ENCODE measurements at places on chromosomes 11 and 22.

GRCh38 chr22:50563413-50564160 lies 868 bp upstream of the SYCE3 start:
- DNase-seq = no peak

DNA sequence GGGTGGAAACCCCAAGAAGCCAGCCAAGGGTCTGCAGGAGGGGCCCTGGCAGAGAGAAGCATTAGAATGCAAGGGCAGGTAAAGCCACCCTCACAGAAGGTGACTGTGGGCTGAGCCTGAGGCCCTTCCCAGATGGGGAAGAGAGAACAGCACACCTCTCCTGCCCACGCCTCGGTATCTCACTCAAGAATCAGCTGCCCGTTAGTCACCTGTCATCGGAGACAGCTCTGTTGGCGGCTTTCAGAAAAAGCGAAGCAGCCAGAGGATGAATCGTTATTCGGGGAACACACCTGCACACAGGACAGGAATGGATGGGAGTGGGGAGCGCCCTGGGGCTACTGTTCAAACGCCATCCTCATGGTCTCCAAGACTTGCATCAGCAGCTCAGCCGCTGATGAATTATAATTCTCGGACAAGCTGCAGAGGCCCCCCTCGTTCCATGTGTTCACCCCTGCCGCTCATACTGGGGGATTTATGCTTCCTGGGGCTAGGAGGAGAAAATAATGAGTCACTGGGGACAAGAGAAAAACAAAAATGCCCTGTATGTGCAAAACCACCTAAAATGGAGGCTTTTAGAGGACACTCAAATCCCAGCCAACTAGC lies 21.6 kb upstream of the TMA7B start:
- DNase-seq = no peak

GRCh38 chr11:65434057-65434666 lies 11.6 kb downstream of the NEAT1 start:
- DNase-seq = no peak

DNA sequence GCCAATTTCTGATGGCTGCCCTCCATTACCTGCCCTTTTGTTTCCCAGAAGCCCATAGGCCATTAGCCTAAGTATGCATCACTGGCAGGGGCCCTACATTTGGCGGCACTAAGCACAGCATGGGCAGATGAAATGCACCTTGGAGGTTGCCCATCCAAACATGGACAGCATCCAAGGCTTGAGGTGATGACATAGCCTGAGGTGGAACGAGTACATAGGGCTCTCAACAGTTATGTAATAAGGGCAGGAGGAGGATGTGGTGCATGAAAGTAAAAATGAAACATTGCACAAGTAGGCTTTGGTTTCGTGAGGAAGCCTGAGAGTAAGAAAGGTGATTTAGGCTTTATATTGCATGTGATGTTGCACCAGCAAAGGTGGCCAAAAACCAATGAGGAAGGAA lies 148.1 kb downstream of the FAM76B start:
- DNase-seq = no peak

DNA sequence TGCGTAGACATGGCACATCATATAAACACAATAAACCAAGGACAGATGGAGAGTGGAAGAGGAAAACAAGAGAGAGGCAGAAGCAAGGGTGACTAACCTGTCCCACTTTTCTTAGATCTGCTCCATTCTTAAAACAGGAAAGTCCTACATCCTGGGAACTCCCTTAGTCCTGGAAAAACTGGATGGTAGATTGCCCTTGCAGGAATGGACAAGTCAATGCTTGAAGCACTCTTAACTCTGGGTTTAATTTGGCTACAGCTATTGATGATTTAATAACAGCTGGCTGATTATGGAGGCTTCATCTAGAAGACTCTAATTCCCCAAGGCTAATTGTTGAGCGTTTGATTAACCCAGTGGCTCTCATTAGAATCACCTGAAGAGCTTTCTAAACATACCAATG lies 258.8 kb downstream of the MIAT start:
- no peak for DNase-seq

- DNase-seq = no peak
These were observed 429.9 kb upstream of the B3GAT1 start for GRCh38 chr11:134841972-134842371.

- no peak for DNase-seq
These were observed 705.4 kb upstream of the TENM4 start for GRCh38 chr11:80146232-80146631.

DNA sequence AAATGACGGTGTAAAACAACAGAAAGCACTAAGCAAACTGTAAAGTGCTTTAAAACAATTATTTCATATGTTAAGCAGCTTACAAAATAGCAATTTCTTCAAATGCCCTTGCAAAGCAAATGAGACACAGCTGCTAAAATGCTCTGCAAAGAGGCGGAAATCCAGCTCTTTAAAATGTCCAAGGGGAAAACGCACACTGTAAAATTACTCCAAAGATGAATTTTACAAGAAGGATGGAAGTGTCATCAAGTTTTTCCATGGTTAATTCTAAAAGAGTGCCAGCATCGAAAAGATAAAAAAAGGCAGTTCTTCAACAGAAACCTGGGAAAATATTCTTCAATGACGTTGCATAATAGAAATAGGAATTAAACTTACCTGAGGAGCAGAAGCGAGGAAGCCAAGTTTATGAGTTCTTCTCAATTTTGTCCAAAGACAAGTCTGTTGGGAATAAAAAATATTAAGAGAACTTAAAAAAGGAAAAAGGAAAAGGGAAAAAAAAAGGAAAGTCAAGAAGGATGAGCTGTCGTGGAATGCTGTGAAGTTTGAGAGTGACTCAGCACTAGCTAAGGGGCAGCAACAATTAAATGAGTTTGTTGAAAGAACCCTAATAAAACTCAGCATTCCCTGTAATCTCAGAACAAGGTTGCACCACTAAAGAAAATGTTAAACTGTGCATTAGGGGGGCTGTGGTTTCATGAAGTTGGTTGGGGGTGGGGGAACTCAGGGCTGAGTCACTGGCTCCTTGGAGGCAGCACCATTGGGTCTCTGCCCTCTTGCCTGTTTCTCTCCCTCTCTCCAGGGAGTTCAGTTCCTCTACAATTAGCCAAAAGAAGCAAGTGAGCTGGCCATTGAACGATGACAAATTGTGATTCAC lies 64.2 kb upstream of the BLID start:
- DNase-seq = no peak

Data from neuronal stem cell (in vitro differentiated cells).